HepG2 (cell line): ENCODE measurements at places on chromosomes 4 and X. TPM values are rescaled to one million over a fixed set of nuclear protein-coding genes. Genes with fewer than 3 reads are reported as not detected.

- no peak for DNase-seq
Observed at GRCh38 chr4:126954537-126955291, 678.0 kb upstream of the INTU start.

GRCh38 chr4:150265806-150266205 lies 187.6 kb downstream of the DCLK2 start:
- no peak for DNase-seq

GRCh38 chrX:136220540-136220939 lies 30.7 kb downstream of the MAP7D3 start:
- no peak for DNase-seq

The SUV39H1 gene
- polyA plus RNA-seq, result 3.2 and 5.2 TPM in 2 replicates

DNA sequence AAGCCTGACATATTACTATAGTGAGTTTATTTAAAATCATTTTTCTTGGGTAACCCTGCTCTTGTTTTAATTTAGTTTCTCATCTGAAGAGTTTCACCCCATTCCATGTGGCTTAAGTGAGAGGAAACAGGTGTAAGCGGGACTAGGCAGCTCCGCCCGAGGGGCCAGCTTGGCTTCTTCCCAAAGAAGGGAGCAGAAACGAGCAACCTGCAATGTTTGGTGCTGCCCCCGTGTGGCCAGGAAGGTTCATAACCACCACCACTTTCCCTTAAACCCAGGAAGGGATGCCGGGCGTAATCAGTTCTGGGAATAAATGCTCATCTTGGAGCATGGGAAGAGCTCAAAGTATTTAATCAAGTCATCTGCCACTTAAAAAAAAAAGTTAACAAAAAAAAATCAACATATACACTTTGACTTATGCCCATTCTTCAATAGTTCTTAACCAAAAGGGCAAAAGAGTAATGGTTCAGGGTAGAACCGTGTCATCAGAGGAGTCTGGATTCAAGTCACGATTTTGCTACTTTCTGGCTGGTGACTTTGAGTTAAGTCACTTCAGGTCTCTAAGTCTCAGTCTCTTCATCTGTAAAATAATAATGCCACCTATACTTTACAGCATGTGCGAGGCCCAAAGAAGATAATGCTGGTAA lies 147.9 kb downstream of the NSUN7 start:
- DNase-seq, result peak; percentile 53

- DNase-seq, result no peak
Observed at GRCh38 chr4:106186201-106186600, 129.8 kb downstream of the TBCK start.

GRCh38 chr4:155807021-155807420 lies 48.2 kb downstream of the GUCY1B1 start:
- no peak for DNase-seq

GRCh38 chrX:16827225-16827624 lies 41.0 kb downstream of the TXLNG start:
- DNase-seq, result no peak

DNA sequence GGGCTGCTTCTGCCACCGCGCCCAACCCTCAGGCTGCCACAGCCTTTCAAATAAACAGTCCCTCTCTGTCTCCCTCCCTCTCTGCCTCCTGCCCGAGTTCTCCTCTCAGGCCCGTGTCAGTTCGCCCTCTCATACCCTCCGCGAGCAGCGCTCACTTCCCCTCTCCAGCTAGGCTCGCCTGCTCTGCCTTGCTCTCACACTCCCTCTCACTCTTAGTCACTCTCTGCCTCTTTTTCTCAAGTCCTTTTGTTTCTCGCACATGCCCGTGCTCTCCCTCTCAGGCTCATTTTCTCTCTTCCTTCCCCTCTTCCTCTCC lies 3.2 kb downstream of the EFNB1 start:
- no peak for DNase-seq
